Hematopoietic multipotent progenitor cell treated with erythropoietin and hydrocortisone succinate and interleukin-3 and kit ligand, for 8 days (in vitro differentiated cells): ENCODE measurements at places on chromosomes 1 and 21.

GRCh38 chr1:96923753-96924152 lies 202.2 kb downstream of the PTBP2 start:
- no peak for DNase-seq

DNA sequence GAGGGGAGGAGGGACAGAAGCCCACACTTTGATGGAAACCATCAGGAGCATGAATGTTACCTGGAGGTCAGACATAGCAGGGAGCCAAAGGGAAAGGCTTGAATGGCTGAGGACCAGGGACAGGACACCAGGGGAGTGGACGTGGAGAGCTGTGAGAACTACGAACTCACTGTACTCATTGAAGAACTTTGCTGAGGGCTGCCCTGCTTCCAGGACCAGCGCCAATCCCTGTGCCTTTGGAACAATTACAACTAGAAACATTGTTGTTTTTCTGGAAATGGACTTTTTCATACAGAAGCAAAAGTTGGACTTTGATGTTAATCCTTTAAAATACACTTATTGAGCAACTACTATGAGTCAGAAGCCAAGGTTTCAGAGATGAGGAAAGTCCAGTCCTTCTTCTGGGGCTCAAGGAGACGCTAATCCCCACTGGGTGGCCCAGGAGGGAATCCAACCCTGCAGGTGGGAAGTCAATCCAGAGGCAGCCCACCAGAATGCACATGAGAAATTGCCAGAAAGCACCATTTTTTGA lies 12.9 kb downstream of the TSPAN2 start:
- DNase-seq: no peak

- DNase-seq: no peak
Observed at GRCh38 chr1:115677182-115677555, 35.4 kb downstream of the VANGL1 start.

GRCh38 chr1:221868593-221869303 lies 126.9 kb upstream of the DUSP10 start:
- DNase-seq: no peak

DNA sequence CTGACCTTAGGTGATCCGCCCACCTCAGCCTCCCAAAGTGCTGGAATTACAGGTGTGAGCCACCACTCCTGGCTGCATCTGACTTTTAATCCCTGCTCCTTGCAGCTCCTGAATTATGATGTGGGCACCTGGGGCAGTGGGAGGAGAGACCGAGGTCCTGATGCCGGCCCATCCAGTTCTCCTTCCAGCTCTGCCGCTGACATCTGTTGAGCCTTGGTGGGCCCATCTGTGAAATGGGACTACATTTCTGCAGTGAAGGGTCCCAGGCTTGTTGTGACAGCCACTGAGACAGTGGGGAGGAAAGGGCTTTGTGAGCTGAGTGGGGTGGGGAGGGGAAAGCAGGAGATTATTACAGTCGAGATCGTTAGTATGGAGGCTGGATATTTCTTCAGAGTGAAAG lies 11.8 kb downstream of the PLA2G2F start:
- no peak for DNase-seq

DNA sequence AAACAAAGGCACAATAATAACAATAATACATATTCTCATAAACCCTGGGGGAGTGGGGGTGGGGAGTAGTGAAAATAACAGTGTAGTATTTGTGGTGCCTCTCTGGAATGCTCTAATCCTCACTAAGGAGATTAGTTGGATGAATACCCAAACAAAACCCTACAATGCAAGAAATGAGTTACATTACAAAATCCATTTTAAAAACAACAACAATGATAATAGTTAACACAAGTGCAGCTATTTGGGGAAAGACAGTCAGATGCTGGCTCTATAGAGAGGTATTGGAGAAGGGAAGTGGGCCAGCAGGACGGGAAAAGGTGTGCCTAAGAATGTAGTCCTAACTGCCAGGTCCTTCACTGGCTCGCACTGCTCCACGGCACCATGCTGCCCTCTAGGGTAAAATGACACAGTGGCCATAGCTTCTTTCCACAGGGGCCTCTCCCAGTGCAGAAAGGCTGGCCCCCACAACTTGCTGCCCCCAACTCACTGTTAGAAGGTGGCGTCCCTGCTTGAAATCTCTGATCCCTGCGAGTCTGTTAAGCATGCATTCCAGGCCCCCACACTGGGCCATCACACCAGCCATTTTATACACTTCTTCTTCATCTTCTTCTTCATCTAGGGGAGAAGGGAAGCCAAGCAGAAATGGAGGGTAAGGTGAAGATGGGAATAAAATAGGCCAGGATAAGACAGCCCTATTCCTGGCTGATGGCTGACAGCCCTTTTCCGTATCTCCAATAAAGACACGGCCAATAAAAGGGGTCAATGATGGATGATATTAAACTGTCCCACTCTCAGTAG lies 113.8 kb downstream of the UBR4 start:
- DNase-seq: peak; percentile 28

DNA sequence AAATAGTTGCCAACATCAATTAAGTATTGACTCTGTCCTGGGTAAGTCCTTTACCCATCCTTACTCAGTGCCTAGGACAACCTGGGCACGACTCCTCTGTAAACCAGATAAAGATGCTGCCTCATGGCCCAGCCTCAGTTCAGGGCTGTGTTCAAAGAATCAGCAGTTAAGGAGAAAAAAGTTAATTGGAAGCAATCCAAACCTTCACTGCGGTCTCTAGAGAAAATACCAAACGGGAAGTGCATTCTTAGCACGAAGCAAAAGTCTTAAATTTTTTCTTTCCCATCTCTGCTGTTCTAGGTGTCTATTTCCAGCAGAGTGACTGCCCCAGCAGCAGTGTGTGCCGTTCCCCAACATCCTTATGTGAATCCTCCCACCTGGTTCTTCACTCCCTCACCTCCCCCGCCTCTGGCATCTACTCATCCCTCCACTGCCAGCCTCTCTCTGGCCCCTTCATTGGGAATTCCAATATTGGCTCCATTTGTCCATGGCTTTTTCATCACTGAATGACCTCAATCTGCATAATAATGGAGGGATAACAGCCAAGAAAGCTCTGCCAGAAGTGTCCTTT lies 23.2 kb downstream of the KANK4 start:
- DNase-seq: peak; percentile 20

DNA sequence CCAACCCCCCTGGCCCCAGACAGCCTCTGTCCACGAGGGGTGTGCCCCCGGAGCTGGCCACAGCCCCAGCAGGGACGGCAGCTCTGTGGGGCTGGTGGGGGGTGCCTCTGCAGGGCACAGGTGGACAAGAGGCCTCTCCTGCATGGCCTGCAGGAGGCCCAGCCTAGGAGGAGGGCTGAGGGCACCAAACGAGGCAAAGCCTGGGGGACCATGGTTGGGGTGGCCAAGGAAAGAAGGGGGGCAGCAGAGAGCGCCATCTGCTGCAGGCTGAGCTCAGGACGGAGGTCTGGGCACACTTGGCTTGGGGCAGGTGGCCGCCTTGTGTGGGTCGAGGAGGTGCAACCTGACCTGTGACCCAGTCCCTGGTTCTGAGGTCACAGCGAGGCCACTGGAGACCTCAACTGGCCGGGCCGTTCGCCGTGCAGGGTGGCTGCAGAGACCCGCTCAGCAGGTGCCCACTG lies 27.3 kb downstream of the RRP1 start:
- no peak for DNase-seq

DNA sequence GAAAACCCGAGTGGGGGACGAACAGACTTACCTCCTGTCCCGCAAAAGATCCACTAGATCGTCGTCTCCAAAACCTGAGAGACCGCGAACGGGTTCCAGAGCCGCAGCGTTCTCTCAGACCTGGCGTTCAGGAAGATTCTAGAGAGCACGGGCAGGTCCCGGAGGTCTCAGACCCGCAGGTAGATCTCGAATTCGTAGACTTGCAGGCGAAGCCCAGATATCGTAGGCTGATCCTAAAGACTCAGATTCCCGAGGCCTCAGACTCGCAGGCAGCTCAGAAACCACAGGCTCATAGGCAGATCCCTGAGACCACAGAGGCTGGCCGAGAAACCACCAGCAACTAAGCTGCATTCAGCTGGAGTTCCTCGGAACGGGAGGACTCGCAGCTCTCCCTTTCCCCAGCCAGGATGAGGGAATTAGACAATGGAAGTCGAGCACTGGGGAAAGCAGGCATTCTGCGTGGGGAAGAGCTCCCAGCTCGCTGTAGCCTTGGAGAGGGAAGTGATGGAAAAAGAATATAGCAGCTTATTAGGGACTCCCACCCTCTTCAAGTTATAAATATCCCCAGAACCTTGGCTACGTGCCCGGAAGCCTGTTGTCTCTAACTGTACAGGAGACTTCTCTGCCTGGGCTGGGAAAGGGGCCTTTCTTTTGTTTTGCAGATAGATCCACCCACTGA lies at the start of gene ZNF436:
Gene ZNF436 (minus strand): TSS at position 502 of the 679 bp plus-strand sequence. CDS start 1,831 bp downstream, outside the sequence.
- peak; percentile 93 for DNase-seq

GRCh38 chr1:226181996-226182714 lies 4.4 kb downstream of the ACBD3 start:
- peak; percentile 72 for DNase-seq

GRCh38 chr1:113990961-113991360 lies 11.7 kb downstream of the OLFML3 start:
- no peak for DNase-seq

GRCh38 chr1:115469703-115470476 lies 131.8 kb upstream of the NGF start:
- DNase-seq: peak; percentile 38

DNA sequence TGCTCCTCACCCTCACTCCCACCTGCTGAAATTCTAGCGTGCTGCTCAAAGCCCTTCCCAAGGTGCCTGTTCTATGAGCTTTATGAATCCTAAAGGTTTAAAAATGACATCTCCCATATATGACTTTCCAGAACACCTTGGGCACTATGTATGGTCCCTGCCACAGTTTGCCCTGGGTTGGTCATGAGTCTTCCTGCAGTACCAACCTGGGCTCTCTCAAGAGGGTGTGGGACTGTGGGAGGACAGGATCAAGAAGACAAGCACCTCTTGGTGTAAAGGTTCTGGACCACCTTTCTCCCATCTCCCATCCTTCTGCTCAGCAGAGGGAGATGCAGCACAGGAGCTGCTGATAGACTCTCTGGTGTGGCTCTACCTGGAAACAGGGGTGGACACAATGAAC lies 134.1 kb downstream of the FCRL5 start:
- DNase-seq: no peak

DNA sequence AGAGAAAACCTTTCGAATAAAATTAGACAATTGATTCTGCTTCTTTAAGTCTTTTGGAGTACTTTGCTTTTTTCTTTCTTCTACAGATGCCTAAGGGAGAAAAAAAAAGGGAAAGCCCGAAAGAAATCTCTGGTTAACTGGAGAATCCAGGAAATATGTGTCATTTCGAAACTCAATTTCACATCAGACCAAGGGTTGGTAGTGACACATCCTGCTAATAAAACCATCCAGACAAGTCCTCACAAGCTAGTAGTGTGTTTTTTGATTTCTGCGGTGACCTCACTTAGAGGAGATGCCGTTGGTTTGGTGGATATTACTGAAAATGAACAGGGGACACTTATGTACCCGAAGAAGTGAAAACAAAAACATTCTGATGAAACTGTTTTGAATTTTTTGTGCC lies 726.5 kb upstream of the ADAMTS5 start:
- no peak for DNase-seq

- DNase-seq: no peak
Observed at GRCh38 chr21:38255571-38256117, 1.1 kb upstream of the KCNJ15 start.
